Hepatocyte (in vitro differentiated cells): ENCODE measurements at places on chromosomes 3 and 15. TPM values are rescaled to one million over a fixed set of nuclear protein-coding genes. Genes with fewer than 3 reads are reported as not detected.
A peak's percentile ranks its signal among the peaks of the same experiment; 100 is the strongest.

The GPR171 gene
- total RNA-seq = not detected in 2 replicates

The CFAP161 gene
- 0.32 TPM in 1 of 2 replicates, not detected in the other for total RNA-seq

The LMOD3 gene
- total RNA-seq = not detected in 2 replicates

The TP63 gene
- total RNA-seq = 2.3 and 2.4 TPM in 2 replicates

The HESX1 gene
- 1.3 and 1.7 TPM in 2 replicates for total RNA-seq

The ADAMTS17 gene
- 2.7 and 3.7 TPM in 2 replicates for total RNA-seq

The ANKRD63 gene
- total RNA-seq = 0.30 TPM in 1 of 2 replicates, not detected in the other

The EIF2A gene
- total RNA-seq = 112 TPM in 2 replicates

The TMEM212 gene
- not detected in 2 replicates for total RNA-seq

- no peak overlapping the region for H3K27ac ChIP-seq
- H3K4me1 ChIP-seq = no peaks in the 10 kb centered on the region
- no peaks in the 10 kb centered on the region for H3K36me3 ChIP-seq
- no peak for DNase-seq
Measured at GRCh38 chr3:3023111-3023745, 86.9 kb downstream of the IL5RA start.

DNA sequence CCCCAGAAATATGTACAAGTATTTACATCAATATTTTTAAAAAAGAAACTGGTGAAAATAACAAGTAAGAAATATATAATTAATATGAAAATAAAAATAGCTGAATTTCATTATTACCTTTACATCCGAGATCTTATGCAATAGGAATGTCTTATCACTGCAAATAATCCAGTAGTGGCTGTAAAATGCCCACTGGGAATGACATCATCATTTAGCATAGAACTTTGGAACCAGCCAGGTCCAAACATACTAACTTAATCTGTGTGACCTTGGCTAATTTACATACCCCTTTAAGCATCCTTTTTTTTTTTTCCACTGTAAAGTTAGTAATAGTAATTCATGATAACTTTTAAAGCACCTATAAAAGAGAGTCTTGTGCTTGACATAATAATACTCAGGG is 611.7 kb downstream of the ZIC1 start:
- no peaks in the 10 kb centered on the region for H3K4me1 ChIP-seq
- H3K4me3 ChIP-seq = no peak overlapping the region
- no peaks in the 10 kb centered on the region for H3K36me3 ChIP-seq
- H3K27ac ChIP-seq = no peak overlapping the region

- H3K4me1 ChIP-seq = no peaks in the 10 kb centered on the region
- DNase-seq = no peak
- no peak overlapping the region for H3K4me3 ChIP-seq
- no peaks in the 10 kb centered on the region for H3K36me3 ChIP-seq
Measured at GRCh38 chr3:181683563-181683962, 28.2 kb upstream of the SOX2 start.

- H3K27me3 ChIP-seq = no peaks in the 10 kb centered on the region
- DNase-seq = no peak
- peaks cover 18% of the 10 kb centered on the region for H3K4me1 ChIP-seq
- H3K27ac ChIP-seq = no peak overlapping the region
- H3K4me3 ChIP-seq = no peak overlapping the region
- H3K36me3 ChIP-seq = no peaks in the 10 kb centered on the region
Measured at GRCh38 chr15:51718219-51718618, 19.2 kb downstream of the LYSMD2 start.

DNA sequence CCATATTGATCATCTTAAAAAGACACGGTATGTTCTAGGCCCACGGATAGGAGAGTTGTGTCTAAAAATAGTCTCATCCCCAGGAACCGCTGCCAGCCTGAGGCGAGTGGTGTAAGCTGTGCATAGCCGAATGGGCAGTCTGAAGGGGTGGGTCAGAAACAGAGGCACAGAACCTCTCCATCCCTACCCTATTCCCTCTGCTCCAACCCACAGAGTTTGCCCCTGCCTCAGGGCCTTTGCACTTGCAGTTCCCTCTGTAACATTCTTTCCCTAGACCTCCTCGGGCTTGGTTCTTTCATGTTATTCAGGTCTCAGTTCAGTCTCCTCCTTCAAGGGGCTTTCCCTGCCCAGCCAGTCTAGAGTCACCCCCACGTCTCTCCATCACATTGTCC is 4.8 kb downstream of the SCN5A start:
- no peak overlapping the region for H3K27ac ChIP-seq
- no peak overlapping the region for H3K4me3 ChIP-seq

GRCh38 chr3:178195824-178196223 is 340.4 kb upstream of the KCNMB2 start:
- DNase-seq = no peak
- no peaks in the 10 kb centered on the region for H3K27me3 ChIP-seq
- H3K4me3 ChIP-seq = no peak overlapping the region

DNA sequence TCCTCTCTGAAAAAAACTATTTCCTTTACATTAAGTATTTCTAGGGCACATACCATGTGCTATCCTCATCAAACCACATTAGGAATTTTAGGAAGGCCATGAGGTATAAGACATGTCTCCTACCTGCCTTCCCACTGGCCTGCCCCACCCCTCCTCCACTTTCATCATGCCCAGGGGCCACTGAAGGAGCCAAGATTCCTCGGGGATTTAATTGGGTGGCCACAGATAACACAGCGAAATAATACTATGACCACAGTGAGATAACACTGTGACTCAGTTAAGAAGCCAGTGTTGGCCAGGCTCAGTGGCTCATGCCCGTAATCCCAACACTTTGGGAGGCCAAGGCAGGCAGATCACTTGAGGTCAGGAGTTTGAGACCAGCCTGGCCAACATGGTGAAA is 9.8 kb upstream of the BMF start:
- H3K27me3 ChIP-seq = no peaks in the 10 kb centered on the region
- no peaks in the 10 kb centered on the region for H3K4me1 ChIP-seq
- H3K27ac ChIP-seq = no peak overlapping the region
- no peak overlapping the region for H3K4me3 ChIP-seq
- H3K36me3 ChIP-seq = no peaks in the 10 kb centered on the region

DNA sequence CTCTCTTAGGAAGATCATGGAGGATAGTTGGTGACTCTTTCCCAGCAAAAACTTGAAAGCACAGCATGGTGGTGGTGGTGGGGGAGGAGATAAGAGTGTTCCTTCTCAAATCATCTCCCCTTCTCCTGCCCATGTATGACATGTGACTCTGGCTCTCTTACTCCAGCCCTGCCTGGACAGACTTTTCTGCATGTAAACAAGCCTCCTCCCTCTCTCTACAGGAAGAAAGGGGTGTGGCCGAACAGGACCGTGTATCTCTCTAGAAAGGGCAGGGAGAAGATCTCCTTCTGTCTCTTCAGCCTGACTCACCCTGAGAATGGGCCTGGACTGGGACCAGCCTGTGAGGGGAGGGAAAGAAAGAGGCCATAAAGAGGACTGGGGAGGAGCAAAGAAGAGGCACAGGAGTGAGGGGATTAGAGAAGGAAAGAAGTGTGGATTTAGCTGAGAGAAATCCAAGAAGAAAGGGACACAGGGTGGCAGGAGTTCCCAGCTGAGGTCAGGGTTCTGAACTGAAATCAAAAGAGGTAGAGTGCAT is 1.5 kb downstream of the CELF6 start:
- H3K27me3 ChIP-seq = peaks cover 6% of the 10 kb centered on the region
- no peaks in the 10 kb centered on the region for H3K36me3 ChIP-seq
- no peak overlapping the region for H3K4me3 ChIP-seq
- DNase-seq = peak; percentile 4

GRCh38 chr15:87522997-87523396 is 733.5 kb downstream of the NTRK3 start:
- H3K27me3 ChIP-seq = no peaks in the 10 kb centered on the region
- no peak overlapping the region for H3K4me3 ChIP-seq
- no peaks in the 10 kb centered on the region for H3K4me1 ChIP-seq

- H3K27ac ChIP-seq = peak overlapping the region; percentile 49
- no peaks in the 10 kb centered on the region for H3K36me3 ChIP-seq
- DNase-seq = peak; percentile 30
- H3K4me3 ChIP-seq = peak overlapping the region; percentile 10
- no peaks in the 10 kb centered on the region for H3K27me3 ChIP-seq
- H3K4me1 ChIP-seq = peaks cover 11% of the 10 kb centered on the region
Measured at GRCh38 chr3:120559242-120560061, 36.7 kb upstream of the NDUFB4 start.

- H3K4me1 ChIP-seq = peaks cover 7% of the 10 kb centered on the region
- no peaks in the 10 kb centered on the region for H3K36me3 ChIP-seq
Measured at GRCh38 chr3:43953380-43953779, 262.6 kb downstream of the ABHD5 start.

DNA sequence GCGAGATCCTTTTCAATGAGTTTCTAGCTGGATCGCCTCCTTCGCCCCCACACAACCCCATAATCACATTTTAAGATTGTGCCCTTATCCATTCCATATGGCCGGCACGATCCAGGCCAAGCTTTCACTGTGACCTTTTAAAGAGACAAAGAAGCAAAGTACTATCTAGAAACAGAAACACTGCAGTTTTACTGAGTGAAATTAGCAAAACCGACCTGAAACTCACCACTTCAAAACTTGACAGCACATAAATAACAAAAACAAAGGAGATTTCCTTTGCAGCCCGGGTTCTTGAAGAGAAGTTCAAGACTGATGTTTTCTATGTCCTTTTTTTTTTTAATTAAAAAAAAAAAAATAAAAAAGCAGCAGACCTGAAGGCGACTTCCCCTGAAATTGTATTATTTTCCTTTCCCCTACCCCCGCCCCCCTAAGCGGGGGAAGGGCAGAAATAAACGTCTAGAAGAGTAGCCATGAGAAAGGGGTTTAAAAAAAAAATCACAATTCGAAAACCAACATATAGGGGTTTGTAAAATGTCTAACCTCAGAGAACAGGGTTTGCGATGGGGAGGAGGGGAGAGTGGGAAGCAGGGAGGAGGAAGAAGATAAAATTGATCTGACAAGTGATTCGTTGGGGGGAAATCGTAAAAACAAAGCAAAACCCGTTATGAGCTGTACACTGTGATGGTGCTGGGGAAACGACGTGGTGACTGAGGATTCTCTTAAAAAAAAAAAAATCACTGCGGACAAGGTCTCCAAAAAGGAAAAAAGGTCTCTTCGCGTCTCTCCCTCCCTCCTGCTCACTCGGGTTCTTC is 1.5 kb downstream of the SATB1 start:
- peak; percentile 48 for DNase-seq
- peaks cover 12% of the 10 kb centered on the region for H3K4me1 ChIP-seq
- peak overlapping the region; percentile 99 for H3K4me3 ChIP-seq
- H3K36me3 ChIP-seq = no peaks in the 10 kb centered on the region
- no peaks in the 10 kb centered on the region for H3K27me3 ChIP-seq

DNA sequence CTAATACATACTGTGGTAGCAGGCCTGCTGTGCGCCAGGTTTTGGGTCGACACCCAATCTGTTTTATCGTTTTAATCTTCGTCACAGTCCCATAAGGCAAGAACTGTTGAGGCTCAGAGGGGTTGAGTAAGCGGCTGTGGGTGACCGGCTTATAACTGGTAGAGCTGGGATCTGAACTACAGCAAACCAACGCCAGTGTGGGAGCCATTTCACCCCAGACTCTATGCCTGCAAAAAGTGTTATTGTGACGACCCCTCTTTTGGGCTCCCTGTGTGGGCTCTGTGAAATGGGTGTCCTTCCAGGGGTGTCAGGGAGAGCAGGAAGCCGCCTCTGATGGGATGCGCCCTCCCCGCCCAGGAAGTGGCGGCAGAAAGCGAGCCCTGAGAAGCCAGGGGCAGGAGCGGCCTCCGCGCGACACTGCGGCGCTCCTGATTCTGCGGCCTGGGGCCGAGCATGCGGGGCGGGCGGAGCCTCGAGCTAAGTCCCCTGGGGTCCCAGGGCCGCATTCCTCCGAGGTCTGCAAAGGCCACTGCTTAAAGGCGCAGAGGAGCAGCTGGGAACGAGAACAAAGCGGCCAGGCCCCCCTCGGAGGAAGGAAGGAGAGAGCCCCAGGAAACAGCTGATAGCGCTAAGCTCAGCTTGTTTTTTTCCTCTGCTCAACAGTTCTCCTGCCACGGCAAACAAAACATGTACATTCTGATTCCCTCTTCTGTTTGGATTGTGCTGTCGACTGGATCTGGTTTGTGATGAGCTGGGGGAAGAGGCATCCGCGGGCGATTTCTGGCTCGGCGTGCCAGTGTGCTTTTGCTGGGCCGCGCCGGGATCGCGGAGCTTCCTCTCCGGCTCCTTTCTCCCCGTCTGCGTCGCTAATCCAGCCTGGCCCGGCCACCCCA is 33.9 kb downstream of the GRK7 start:
- H3K27me3 ChIP-seq = no peaks in the 10 kb centered on the region
- H3K27ac ChIP-seq = peak overlapping the region; percentile 75
- DNase-seq = peak; percentile 53
- no peak overlapping the region for H3K4me3 ChIP-seq
- peaks cover 7% of the 10 kb centered on the region for H3K4me1 ChIP-seq

- DNase-seq = peak; percentile 49
- H3K4me1 ChIP-seq = peaks cover 11% of the 10 kb centered on the region
Measured at GRCh38 chr3:48915296-48915695, 3.3 kb upstream of the ARIH2 start.

- no peaks in the 10 kb centered on the region for H3K36me3 ChIP-seq
- H3K4me3 ChIP-seq = no peak overlapping the region
- no peak overlapping the region for H3K27ac ChIP-seq
- no peaks in the 10 kb centered on the region for H3K27me3 ChIP-seq
- no peaks in the 10 kb centered on the region for H3K4me1 ChIP-seq
Measured at GRCh38 chr3:169071003-169071402, 592.5 kb downstream of the MECOM start.

DNA sequence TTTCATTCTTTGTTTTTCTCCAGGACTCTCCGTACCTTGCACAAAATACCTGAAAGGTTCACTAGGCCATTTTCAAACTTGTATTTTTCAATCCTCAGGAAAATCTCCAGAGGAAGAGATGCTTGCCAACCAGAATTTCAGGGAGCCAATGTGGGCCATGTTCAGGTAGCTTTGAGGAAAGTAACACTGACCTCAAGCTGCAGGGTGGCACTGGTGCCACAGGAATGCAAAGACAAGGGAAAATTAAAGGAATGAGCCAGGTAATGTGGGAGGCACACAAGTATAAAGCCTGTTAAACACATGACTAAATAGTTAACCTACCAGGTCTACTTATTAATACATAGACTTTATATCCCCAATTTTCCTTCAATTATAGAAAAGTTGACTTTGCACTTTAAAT is 51.9 kb upstream of the GAP43 start:
- no peaks in the 10 kb centered on the region for H3K27me3 ChIP-seq
- no peak for DNase-seq
- no peaks in the 10 kb centered on the region for H3K4me1 ChIP-seq
- H3K27ac ChIP-seq = no peak overlapping the region
- no peaks in the 10 kb centered on the region for H3K36me3 ChIP-seq

DNA sequence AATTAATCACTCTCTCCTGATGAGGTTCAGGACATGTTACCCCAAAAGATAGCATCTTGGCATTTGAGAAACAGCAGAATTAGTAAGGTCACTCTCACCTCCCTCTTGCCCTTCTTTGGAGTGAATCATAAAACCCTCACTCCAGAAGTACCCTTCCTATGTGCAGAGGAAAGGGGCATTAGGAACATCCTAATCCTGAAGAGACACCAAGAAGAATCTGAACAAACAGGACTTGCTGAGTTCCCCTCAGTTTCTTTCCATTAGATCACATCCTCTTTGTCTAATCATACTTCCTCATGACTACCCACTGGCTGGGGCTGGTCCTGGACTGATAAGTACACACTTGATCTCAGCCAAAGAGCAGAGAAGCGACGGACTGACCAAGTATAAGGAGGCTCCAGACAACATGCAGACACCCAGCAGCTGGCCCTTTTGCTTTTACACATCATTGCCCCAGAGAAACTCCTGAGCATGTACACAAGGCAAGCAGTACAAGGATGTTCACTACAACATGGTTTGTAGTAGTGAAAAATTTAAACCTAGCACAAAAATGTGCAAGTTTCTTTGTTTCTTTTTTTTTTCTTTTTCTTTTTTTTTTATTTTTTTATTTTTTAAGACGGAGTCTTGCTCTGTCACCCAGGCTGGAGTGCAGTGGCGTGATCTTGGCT is 15.0 kb upstream of the TM6SF1 start:
- no peaks in the 10 kb centered on the region for H3K36me3 ChIP-seq
- peak; percentile 50 for DNase-seq
- no peak overlapping the region for H3K4me3 ChIP-seq
- peaks cover 16% of the 10 kb centered on the region for H3K27me3 ChIP-seq
- no peaks in the 10 kb centered on the region for H3K4me1 ChIP-seq
